Stimulated activated CD8-positive, alpha-beta memory T cell treated with anti-CD3 and anti-CD28 coated beads, Interleukin-15, amount 100 ng/mL, for 24 hours (primary cell): ENCODE measurements at places on chromosomes 4 and X.

GRCh38 chr4:185457136-185457535 is 14.4 kb downstream of the CCDC110 start:
- DNase-seq = no peak

DNA sequence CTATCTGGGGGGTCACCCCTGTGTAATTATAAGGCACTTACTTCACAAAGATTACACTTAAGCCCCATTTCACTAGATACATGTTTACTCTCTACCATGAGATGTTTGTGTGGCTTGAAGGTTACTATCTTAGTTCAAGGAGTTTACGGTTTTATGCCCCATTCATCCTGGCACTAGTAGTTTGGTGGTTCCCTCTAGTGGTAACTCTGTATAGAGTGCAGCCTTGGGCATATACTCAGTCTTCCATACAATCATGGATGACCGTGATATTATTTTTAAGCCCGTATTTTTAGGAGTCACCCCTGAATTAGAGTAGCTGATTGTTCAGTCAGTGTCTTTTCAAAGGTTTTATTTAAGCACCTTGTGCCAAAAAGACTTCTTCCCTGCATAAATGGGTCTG is 109.9 kb upstream of the FAM47C start:
- no peak for DNase-seq

GRCh38 chr4:61994036-61994435 is 793.9 kb downstream of the ADGRL3 start:
- no peak for DNase-seq

DNA sequence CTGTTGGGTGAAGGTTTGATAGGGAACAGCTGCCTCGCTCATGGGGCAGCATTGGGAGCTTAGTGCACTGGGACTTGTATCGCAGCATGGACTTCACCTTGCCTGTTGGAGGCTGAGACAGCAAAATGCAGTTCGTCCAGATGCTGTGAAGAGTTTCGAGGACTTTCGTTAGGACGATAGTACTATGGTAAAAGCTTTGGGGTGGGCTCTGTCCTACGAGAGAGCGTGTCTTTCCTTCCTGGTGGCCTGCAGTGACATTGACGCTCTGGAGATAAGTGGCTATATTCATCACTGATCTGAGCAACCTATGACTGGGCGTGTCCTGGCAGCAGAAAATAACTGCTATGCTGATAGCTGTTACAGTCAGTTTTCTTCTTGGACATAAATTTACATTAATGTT is 44.8 kb downstream of the ARHGAP10 start:
- DNase-seq = no peak

DNA sequence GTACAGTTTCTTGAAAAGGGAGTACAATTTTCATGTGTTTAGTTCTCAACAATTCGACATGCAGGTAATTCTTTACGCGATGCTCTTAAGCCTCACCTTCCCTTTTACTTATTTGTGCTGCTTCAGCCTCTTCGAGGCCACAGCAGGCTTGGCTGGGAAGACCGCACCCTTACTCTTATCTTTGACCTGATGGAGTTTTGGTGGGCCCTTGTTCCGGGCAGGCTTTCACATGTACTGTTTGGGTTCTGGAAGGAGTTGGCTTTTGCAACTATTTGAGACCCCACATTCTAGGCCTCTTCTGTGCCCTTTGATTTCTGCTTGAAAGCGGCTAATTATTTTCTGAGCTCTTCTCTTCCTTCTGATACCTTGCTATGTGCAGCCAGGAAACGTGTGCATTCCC is 60.2 kb downstream of the FAM193A start:
- no peak for DNase-seq

- no peak for DNase-seq
Measured at GRCh38 chr4:102625232-102625930, 124.2 kb downstream of the NFKB1 start.

- DNase-seq = no peak
Measured at GRCh38 chrX:70960730-70961129, 29.8 kb upstream of the SLC7A3 start.

GRCh38 chrX:18899796-18900380 is 84.0 kb downstream of the PHKA2 start:
- no peak for DNase-seq

GRCh38 chr4:124123181-124123580 is 589.4 kb downstream of the ANKRD50 start:
- DNase-seq = no peak

GRCh38 chr4:125529071-125529470 is 214.3 kb downstream of the FAT4 start:
- DNase-seq = no peak

GRCh38 chrX:135200297-135200696 is 29.1 kb upstream of the CT55 start:
- no peak for DNase-seq

DNA sequence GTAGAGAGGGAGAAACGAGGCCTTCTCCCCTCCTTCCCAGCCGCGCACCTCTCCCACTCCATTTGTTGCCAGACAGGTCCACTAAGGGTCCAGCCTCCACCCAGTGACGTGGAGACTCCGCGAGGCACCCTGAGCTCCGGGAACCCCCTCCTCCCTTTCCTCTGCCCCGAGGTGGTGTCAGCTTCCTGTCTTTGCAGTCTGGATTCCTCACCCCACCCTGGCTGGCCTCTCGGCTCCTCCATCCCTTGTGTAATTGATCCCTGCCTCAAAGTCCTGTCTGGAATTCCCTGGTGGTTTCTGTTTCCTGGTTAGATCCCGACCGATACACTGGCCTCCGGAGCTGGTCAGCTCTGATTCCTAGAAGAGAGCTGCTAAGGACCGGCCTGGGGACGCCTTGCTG is 105.9 kb upstream of the SCOC start:
- DNase-seq = no peak

GRCh38 chr4:166846939-166847338 is 387.4 kb downstream of the SPOCK3 start:
- no peak for DNase-seq
